ENCODE measurements at places on chromosomes 6 and 20. TPM values are rescaled to one million over a fixed set of nuclear protein-coding genes. Genes with fewer than 3 reads are reported as not detected.
A peak's percentile ranks its signal among the peaks of the same experiment; 100 is the strongest.

ZBTB12 gene
- 60.8 TPM for total RNA-seq

CD83 gene
- total RNA-seq, result 7.1 TPM

HFE gene
- 2.4 TPM for total RNA-seq

PM20D2 gene
- total RNA-seq, result 16.5 TPM

DNA sequence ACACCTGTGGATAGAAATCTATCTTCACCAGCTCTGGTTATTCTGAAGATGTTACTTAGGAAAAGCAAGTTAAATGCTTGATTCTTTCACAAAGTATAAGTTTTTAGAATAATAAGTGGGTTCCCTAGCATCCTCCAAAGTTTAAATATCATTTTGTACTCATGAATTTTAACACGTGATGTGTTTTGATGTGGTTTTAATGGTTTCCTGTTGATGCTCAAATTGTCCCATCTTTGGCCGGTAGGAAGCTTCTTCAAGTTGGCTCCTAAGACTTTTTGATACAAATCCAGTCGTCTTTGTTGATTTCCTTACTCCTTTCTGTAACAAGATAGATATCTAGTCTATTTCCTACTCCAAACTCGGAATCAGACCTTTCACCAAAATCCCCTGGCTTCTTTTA is 94.5 kb upstream of the STXBP5 start:
- DNase-seq, result no peak

GRCh38 chr20:43767686-43768474 is 41.1 kb upstream of the GTSF1L start:
- DNase-seq, result no peak

GRCh38 chr6:42498473-42499128 is 46.9 kb upstream of the TRERF1 start:
- DNase-seq, result no peak

- DNase-seq, result no peak
Measured at GRCh38 chr20:41045671-41046070, 17.0 kb downstream of the TOP1 start.

DNA sequence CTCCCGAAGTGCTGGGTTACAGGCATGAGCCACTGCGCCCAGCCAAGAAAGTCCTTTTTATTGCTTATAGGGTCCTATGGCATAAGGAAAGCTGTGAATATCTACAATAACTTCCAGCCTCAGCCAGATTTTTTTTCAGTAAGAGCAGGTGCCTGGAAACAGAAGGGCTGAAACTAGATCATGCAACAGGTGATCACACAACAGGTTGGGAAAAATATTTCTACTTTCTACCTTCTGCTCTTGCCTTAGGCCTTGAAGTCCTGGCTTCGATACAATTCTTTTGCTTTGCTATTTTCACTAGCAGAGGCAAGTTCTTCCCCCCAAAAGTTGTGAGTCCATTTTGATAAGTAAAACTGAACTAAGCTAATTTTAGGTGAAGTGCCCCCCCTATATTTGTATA is 9.7 kb upstream of the FBXO30 start:
- no peak for DNase-seq

DNA sequence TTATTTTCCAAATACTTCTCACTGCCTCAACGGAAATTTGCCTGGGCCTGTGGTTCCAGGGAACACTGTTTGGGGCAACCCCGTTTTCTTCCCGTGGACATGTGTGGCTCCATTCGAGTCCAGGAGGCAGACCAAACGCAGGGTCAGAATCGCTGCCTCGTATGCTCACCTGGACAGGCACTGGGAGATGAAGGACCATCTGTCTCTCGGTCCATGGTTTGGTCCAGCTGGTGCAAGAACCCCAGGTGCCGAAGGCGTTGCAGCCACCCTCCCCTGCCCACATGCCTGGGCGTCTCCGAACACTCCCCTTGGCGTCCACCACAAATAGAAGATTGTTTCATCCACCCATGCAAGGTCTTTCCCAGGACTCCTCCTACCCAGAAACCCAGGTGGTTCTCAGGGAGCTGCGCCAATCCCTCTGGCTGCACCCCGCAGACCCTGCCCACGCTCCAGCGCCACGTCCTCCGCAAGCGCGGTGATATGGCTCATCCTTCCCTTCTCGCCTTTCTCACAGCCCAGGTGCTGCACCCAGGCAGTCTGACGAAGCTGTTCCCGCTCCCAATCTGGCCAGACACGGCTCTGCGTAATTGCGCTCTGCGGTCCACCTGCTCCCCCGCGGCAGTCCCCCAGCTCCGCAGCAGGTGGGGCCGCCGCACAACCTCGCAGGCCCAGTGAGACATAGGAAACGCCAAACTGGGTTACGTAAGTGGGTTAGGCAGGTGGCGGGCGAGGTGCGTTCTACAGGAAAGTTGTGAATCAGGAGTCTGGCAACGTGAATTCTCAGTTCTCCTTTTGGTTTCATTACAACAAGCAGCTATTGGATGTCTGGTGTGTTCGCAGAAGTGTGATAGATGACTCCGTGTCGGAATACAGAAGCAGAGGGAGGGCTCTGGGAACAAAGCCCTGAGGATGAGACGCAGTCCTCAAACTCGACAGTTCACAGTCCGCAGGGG is 146.2 kb upstream of the ECI2 start:
- DNase-seq, result peak; percentile 9

DNA sequence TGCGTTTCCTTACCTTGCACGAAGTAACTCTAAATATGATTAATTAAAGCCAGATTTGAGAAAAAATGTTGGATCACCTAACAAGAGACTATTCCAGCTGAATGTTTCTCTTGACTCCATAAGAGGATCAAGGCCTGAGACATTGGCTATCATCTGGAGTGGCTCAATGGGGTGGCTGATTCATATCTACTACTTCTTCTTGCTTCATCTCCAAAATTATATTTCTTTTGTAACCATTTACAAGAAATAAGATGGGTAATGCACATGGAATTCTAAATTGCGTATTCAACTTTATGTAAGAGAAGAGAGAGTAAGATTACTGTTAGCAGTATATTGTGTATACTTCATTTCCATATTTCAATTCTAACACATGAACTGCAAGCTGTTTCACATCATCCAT is 819.0 kb upstream of the EYS start:
- no peak for DNase-seq

DNA sequence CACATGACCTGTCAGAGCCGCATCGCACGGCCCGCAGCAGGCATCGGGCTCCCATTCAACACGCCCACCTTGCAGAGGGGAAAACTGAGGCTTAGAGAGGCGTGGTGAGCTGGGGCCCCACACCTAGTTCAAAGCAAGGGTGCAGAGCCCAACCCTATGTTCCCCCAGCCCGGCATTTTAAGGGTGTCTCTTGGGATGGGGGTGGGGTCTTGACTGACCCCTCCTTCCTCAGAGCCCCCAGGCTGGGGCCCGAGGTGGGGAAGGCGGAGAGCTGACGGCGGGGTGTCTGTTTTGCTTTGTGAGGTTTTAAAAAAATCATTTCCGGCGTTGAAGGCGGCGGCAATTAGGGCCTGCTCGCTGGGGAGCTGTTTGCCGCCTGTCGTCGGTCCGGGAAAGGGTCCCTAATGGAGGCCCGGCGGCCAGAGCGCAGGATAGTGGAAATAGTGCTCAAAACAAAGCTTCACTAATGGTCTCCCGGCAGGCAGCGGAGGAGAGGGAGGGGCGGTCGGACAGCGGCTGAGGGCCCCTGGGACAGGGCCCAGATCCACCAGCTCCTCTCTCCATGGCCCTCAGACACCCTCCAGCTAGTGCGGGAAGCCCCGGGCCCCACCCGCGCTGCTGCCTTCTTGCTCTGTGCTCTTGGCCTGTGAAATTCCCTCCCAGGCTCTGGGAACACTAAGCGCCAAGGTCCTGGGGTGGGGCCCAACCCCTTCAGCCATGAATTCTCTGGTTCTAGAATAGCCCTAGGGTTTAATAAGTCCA is 11.9 kb downstream of the VSTM2L start:
- peak; percentile 51 for DNase-seq

DNA sequence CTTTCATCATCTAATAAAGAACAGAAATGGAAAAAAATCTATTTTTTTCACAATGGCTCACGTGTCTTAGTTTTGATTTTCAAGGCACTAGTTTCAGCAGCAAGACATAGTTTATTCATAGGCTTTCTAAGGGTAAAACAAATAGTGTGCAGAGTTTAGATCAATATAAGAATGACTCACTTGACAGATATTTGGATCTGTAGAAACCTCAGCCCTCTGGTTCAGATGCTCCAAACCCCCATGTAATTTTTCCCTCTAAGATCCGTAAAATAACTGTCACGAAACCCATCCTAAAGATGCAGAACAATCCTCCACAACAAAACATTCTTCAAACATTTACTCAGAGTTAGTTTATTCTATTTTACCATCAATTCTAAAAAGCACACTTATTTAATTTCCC is 43.4 kb downstream of the IYD start:
- DNase-seq, result no peak

GRCh38 chr6:3565291-3565690 is 108.4 kb upstream of the SLC22A23 start:
- no peak for DNase-seq

All from neural crest cell (in vitro differentiated cells).